ENCODE measurements at places on chromosomes 3 and 15. TPM values are rescaled to one million over a fixed set of nuclear protein-coding genes. Genes with fewer than 3 reads are reported as not detected.

Gene CTXN2
- 0.90 TPM for polyA plus RNA-seq

Gene DNAJC17
- polyA plus RNA-seq, result 45.6 TPM

Gene TRPC1
- polyA plus RNA-seq, result 2.9 TPM

Gene CCR9
- 0.25 TPM for polyA plus RNA-seq

Gene INTS14
- polyA plus RNA-seq, result 28.0 TPM

Gene RNF111
- polyA plus RNA-seq, result 14.0 TPM

Gene TM6SF1
- polyA plus RNA-seq, result 2.7 TPM

Gene SEMA3G
- 5.0 TPM for polyA plus RNA-seq

Gene CLEC3B
- 37.4 TPM for polyA plus RNA-seq

Gene PRTG
- 0.14 TPM for polyA plus RNA-seq

Gene HYAL2
- polyA plus RNA-seq, result 35.2 TPM

Gene CNTN4
- polyA plus RNA-seq, result 8.8 TPM

Gene USP8
- 17.2 TPM for polyA plus RNA-seq

Gene TMCO5A
- polyA plus RNA-seq, result not detected

Gene ATP8B4
- polyA plus RNA-seq, result 0.88 TPM

Gene DNAH1
- 1.8 TPM for polyA plus RNA-seq

Gene PHLDB2
- polyA plus RNA-seq, result 1.2 TPM

Gene SLC38A3
- 18.3 TPM for polyA plus RNA-seq

Gene SLC51A
- polyA plus RNA-seq, result not detected

Gene CFAP100
- not detected for polyA plus RNA-seq

Gene DNASE1L3
- polyA plus RNA-seq, result 0.80 TPM

Gene SSR3
- 68.8 TPM for polyA plus RNA-seq

Gene LRRC49
- 13.8 TPM for polyA plus RNA-seq

Gene NPAP1
- polyA plus RNA-seq, result not detected

Gene SH3GL3
- polyA plus RNA-seq, result 16.8 TPM

Measured in brain (organoid and tissue), 16 donors.